ENCODE measurements at places on chromosomes 4 and X.

DNA sequence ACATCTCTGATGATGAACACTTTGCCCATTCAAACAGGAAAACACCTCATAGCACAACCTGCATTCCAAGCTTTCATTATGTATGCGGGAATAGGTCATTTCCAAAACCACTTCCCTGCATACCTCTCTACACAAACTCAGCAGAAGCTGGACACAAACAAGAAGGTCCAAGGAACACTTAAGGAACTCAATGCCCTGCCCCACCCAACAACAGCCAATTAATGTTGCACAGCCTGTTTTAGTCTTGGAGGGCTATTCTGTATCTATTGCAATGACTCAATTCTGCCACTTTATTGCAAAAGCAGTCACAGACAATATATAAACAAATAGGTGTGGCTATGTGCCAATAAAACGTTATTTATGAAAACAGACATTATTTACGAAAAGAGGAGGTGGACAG lies 16.7 kb downstream of the OPHN1 start:
- DNase-seq, result no peak

DNA sequence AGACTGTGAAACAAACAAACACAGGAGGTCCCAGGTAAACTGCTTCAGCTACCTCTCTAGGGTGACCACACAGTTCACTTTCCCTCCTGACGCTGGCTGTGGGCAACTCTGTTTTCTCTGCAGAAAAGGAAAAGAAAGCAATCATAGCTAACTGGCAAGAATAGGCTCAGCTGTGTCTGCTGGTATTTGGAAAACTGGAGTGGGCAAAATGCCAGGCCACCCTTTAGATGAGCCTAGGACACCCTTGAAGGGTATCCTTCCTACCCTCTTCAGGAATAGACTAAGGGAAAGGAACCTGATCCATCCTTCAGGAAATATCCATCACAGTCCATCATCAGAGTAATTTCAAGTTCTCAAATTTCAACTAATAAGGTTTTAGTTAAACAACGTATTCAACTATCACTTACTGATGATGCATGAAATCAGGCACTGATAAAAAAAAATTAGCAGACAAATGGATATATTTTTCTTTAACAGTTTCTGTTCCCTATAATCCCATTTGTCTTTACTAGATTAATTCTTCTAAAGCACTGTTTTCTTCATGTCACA lies 60.9 kb downstream of the CAMK2D start:
- DNase-seq, result no peak

GRCh38 chrX:24760363-24761000 lies 66.8 kb downstream of the POLA1 start:
- no peak for DNase-seq

GRCh38 chr4:113971706-113972360 lies 7.6 kb downstream of the ARSJ start:
- no peak for DNase-seq

- no peak for DNase-seq
Measured at GRCh38 chrX:125108921-125109320, 210.8 kb upstream of the TEX13C start.
